Renal cortex interstitium (tissue), 15 donors: ENCODE measurements at places on chromosomes 7 and 10. TPM values are rescaled to one million over a fixed set of nuclear protein-coding genes. Genes with fewer than 3 reads are reported as not detected.

DNA sequence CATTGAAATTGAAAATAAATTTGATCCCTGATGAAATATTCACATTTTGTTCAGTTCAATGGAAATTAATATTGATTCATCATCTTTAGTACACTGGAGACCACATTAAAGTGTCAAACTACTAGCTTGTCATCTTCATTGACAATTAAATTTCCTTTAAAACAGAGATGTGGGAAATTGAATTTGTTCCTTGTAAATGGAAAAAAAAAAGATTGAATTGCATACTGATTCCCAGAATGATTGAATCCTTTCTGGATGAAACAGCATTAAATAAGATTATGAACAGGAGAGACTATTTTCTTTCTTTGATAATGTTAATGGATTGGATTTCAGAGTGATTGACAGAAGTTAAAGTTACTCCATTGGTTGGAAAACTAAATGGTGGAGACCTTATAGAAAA, 241.3 kb upstream of the CNTNAP2 start:
- no peak for DNase-seq

- DNase-seq = no peak
Observed at GRCh38 chr10:130002606-130003005, 38.5 kb upstream of the EBF3 start.

DNA sequence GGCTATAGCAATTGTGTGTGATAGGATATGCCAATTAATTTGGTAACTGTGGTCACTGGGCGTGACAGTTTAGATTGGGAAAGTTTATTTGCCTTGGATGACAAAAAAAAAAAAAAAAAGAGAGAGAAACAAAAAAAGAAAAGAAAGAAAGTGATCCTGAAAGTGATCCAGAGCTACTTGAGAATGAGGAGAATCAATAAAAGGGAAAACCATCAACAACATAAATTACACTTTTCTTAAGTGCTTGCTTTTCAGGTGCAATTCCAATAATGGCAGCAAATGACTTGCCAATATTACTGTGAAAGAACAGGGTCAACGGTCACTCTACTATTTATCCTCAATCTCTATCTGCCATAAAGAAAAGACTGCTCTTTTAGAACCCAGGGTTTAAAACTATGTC, 191.8 kb upstream of the SEMA3C start:
- DNase-seq = no peak

DNA sequence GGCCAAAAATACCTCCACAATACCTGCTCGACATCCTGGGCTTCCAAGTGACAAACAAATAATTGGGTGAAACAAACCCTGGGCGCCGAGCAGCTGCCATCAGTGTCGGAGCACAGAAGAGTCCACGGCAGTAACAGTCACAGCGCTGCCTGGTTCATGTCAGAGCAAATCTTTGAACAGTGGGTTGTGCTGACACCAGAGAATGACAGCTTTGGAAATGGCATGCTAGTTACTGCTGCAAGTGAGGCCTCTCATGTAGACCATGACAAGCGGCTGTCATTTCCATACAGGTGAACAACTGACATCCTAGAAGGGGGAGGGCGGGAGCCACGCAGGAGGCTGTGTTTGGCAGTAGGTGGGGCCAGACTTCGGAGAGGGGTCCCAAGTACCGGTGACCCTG, 420.5 kb upstream of the GALNT17 start:
- DNase-seq = no peak

DNA sequence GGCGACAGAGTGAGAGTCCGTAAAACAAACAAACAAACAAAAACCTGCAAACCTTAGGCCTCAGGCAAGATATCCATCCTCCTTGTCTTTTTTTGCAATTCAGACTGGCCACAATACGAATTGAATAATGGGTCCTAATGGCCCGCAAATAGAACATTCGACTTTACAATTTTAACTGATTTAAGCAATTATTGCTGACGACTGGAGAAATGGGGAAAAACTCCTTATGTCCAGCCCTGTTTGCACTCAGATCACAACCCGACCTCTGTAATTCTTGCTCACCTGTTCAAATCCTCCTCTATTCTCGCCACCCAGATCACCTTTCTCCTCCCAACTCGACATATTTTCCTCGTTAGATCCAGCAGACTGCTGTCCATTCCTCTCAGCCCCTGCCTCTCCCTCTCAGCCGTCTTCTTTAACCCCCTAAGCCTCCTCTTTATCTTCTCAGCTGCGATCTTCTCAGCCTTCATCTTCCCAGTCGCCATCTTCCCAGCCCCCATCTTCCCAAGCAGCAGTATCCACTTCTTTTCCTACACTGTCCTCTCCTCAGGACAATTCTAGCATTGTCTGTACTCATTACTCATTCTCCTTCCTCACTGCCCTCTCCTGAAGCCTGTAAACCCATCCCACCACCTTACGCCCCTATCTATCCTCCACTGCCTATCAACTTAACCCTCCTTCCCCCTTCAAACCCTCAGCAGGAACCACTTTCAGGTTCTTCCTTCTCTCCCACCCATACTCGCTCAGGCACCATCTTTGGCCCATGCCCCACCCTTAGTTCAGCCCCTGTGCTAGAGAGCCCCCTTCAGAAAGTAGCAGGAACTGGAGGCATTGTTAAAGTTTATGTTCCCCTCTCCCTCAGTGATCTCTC, 61.8 kb downstream of the LRRC17 start:
- no peak for DNase-seq

DNA sequence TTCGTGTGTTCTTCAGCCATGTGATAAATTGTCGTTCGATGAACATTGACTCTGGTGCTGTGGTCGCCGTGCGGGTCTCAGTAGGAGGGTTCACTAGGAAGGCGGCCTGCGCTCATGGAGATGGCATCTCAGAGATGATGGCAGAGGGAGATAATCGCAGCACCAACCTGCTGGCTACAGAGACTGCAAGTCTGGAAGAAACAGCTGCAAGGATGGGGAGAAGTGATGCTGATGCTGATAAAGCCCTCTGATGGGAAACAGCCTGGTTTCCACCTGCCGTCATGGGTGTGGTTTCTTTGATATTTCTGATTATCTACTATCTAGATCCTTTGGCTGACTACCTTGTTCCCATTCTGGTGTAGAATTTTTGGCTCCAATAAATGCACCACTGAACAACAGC, 130.5 kb upstream of the ANKRD30A start:
- DNase-seq = no peak

DNA sequence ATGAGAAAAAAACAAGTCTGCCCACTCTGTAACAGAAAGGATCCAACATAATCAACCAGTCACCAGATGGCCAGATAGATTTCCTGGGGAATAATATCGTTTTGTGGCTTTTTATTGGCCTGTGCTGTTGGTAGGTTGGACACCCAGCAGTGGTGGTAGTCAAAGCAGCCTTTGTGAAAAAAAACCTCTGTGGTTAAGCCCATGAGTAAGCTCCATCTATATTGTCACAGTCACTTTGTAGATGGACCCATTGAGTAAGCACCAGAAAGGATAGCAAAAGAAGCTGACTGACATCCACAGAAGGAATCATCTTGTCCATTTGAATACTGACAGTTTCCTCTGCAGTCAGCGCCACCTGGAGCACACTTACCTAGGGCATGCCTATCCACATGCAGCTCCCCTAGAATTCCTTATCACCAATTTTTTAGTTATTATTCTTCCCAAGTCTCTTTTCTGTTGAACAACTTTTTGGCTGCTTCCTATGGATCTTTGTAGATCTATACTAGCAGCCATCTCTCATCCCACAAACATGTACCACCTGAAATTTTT, 96.9 kb downstream of the IQUB start:
- no peak for DNase-seq

DNA sequence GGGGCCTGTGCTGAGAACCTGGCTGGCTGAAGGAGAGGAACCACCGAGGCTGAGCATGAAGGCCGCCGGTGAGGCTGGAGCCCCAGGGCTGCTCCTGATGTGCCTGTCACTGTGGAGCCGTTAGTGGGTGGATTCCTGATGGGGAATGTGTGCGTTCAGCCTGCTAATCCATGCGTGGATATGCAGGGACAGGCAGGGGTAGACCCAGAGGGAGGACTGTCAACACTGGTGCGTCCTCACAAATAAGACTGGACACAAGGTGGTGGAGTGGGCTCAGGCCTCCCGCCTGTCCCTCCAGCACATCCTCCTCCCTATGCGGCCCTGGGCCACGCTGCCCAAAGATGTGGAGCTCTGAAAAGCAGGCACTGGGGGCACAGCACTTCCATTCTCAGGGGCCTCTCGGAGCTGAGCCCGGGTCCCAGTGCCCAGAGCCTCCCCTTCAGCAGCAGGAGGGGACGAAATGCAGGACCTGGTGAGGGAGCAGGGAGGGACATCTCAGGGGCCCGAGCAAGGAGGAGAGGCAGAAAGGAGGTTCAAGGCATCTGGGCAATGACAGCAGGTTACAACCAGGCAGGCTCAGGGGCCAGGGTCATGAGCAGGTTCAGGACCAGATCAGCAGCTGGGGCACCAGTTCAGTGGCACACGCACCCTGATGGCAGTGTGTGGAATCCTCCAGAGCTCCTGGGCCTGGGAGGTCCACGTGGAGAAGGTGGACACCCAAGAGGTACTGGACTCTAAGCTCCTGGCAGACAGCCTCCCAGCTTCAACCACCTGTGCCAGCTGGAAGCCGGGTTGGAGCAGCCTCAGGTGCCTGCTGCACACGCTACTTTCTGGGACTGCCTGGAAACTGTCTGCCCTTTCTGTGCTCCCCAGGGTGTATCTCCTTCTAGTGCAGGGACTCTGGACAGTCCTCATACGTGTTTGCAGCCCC, 33.5 kb upstream of the ANTXRL start:
- DNase-seq = no peak

DNA sequence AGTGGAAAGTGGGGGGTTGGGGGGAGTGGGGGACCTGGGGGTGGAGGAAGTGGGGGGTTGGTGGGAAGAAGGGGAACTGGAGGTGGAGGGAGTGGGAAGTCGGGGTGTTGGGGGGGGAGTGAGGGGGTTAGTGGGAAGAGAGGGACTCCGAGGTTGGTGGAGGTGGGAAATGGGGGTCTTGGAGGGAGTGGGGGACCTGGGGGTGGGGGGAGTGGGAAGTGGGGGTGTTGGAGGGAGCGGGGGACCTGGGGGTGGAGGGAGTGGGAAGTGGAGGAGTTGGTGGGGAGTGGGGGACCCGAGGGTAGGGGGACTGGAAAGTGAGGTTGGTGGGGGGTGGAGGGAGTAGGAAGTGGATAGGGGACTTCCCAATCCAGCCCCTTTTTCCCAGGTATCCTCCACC, 906 bp upstream of the MMD2 start:
- DNase-seq = no peak

DNA sequence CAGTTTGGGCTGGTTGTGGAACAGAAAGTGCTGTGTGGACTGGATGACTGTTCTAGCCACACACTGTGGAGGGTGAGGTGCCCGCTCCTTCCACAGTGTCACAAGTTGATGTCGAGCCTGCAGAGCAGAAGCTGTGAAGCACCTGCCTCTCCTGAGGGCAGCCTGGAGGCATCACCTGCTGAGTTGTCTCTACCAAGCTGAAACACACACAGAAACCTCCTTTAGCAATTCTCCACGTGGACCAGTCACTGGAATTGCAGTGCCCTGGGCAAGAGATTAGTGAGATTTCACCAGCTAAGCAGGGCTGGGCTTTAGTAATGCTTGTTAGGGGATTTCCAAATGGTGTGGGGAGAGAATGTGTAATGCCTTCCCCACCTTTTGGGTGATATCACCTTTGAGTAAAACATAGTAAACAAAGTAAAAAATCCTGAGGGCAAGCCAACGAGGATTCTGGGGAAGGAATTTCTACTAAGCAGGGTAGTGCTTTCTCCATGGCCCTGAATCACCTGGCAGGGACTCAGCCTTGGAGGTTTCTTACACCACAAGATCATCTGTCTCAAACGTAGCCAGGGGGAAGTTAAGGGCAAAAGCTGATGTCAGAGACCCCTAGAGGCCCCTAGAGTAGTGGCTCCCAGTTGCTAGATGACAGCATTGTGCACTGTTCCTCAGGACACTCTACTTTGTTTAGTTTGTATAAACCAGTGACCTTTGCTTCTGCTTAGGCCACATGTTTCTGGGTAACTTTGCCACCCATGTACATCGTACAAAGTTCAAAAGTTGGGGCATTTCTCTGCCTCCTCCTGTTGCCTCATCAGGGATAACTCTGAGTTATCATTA, 233.1 kb upstream of the IGFBP3 start:
- no peak for DNase-seq

DNA sequence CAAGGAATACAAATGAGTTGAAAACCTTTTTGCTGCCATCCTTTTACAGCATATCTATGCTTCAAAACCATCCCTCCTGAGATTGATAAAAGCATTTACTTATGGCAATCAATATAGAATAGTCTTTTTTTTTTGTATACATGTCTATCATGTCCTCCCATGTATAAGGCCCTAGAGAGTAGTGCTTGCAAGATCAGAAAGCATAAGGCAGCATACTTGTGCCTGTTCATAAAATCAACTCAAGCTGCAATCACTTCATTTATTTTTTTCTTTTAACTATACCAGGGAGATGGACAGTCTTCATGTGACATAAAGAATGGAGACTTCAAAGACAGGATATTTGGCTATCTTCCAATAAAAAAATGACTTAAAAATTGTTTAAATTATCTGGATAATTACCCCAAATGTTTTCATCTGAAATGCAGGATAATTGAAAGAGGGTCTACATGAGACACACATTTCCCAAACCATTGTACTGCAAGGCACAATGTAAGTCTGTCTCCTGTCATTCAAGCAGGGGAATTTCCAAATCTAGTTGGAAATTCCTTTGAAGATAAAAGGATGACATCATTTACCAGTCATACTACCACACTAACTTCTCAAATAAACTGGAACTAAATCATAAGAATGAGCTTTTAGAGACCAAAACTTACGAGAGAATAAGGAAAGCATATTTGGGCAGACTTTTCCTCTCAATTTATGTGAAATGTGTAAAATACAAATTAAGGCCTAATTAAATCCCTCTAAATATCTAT, 22.5 kb downstream of the LRRN3 start:
- DNase-seq = no peak

DNA sequence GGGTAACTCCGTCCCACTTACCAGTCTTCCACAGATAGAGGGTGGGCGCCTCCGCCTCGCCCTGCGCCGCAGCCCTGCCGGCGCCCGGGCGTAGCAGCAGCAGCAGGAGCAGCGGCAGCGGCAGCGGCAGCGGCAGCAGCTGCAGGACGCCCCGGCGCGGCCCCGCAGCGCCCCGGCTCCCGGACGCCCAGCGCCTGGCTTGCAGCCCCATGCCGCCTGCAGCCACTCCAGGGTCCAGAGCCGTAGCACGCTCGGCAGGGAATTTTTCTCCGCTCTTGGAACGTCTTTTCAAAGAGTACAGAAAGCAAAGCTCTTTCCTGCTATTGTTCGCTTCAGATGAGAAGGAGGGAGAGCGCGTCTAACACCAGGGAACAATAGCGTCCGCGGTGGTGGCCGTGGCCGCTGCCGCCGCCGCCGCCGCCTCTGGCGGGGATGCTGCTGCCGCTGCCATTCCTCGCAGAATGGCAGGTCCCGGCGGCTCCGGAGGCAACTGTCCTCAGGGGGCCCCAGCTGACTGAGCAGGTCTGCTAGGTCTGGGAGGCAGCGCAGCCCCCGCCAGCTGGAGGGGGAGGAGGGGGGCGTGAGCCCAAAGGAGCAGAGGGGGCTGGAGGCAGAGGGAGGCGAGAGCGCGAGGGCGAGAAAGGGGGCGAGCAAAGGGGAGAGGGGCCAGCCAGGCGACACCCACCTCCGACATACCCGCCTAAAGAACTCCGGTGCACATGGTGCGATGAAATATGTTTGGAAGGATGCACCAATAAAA, at the start of gene THSD7A:
THSD7A (minus strand) TSS at position 463 of the 760 bp plus-strand sequence; CDS start at position 211, 252 bp downstream.
- peak; percentile 51 for DNase-seq

- DNase-seq = no peak
Observed at GRCh38 chr7:69714886-69715576, 116.8 kb downstream of the AUTS2 start.

The RBP3 gene
- 0.07 TPM for polyA plus RNA-seq

The SPDYE8 gene
- polyA plus RNA-seq = 0.20 TPM

The GRM8 gene
- polyA plus RNA-seq = 8.1 TPM

The SPDYE11 gene
- 0.32 TPM for polyA plus RNA-seq

The GPER1 gene
- polyA plus RNA-seq = 4.9 TPM

The C10orf105 gene
- polyA plus RNA-seq = 0.16 TPM

The CALML3 gene
- polyA plus RNA-seq = 0.11 TPM

The NEURL1 gene
- polyA plus RNA-seq = 2.4 TPM

The SORBS1 gene
- 30.9 TPM for polyA plus RNA-seq
